Mesangial cell (primary cell): ENCODE measurements at places on chromosomes 13 and 19. TPM values are rescaled to one million over a fixed set of nuclear protein-coding genes. Genes with fewer than 3 reads are reported as not detected.

CEACAM6 gene
- total RNA-seq = not detected in 2 replicates

PEG3 gene
- total RNA-seq = 0.51 and 1.5 TPM in 2 replicates

PRODH2 gene
- not detected in 2 replicates for total RNA-seq

IRS2 gene
- total RNA-seq = 7.7 and 28.3 TPM in 2 replicates

ZNF610 gene
- total RNA-seq = 0.65 and 2.2 TPM in 2 replicates

TMEM38A gene
- 0.65 and 3.3 TPM in 2 replicates for total RNA-seq

ZNF763 gene
- 0.33 and 0.89 TPM in 2 replicates for total RNA-seq

ZNF433 gene
- 2.0 and 2.4 TPM in 2 replicates for total RNA-seq

MYH14 gene
- 0.81 and 0.89 TPM in 2 replicates for total RNA-seq

CBY2 gene
- not detected in 2 replicates for total RNA-seq

AMER2 gene
- under 0.01 and 0.25 TPM in 2 replicates for total RNA-seq

PSG7 gene
- not detected in 2 replicates for total RNA-seq

VSIG10L gene
- total RNA-seq = 0.33 and 0.76 TPM in 2 replicates

KCNJ14 gene
- total RNA-seq = 0.25 and 0.65 TPM in 2 replicates

ADM5 gene
- 0.38 and 0.49 TPM in 2 replicates for total RNA-seq

PSMC4 gene
- 98.1 and 161 TPM in 2 replicates for total RNA-seq

ZNF585A gene
- 1.8 and 10.1 TPM in 2 replicates for total RNA-seq

FCER2 gene
- total RNA-seq = not detected in 2 replicates

PRSS57 gene
- not detected in 2 replicates for total RNA-seq

CEACAM16 gene
- total RNA-seq = not detected in 2 replicates

ZNF709 gene
- 0.81 and 1.6 TPM in 2 replicates for total RNA-seq

FLT1 gene
- 1.3 and 3.9 TPM in 2 replicates for total RNA-seq

SPACA6 gene
- 8.1 and 13.1 TPM in 2 replicates for total RNA-seq
